ENCODE measurements at places on chromosomes 11 and 22. TPM values are rescaled to one million over a fixed set of nuclear protein-coding genes. Genes with fewer than 3 reads are reported as not detected.

MOGAT2 gene
- total RNA-seq: not detected

PDE3B gene
- 1.3 TPM for total RNA-seq

TIMM10 gene
- 59.0 TPM for total RNA-seq

NUP50 gene
- total RNA-seq: 47.4 TPM

RAG2 gene
- total RNA-seq: not detected

MAPK8IP2 gene
- total RNA-seq: 0.30 TPM

OR51E1 gene
- not detected for total RNA-seq

STT3A gene
- total RNA-seq: 165 TPM

VPREB3 gene
- total RNA-seq: not detected
